ENCODE measurements at places on chromosomes 1 and 21.

GRCh38 chr1:172489847-172490246 is 43.1 kb upstream of the SUCO start:
- DNase-seq = no peak

DNA sequence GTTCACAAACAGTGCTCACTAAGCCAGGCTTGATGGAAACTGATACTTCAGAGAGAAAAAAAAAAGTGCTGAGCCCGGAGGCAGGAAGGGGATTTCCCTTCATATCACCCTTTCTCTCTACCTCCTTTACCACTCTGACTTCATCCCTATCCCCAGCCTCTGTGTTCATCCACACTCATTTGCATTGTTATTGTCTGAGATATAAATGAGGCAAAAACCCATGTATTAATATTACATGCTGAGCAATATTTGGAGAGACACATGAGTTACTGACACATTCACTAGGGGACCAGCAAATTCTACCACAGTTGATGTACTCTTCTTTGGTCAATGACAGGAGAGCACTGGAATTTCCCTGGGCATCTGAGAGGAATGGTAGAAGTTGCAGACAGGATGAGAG is 175.8 kb downstream of the TNFSF18 start:
- no peak for DNase-seq

DNA sequence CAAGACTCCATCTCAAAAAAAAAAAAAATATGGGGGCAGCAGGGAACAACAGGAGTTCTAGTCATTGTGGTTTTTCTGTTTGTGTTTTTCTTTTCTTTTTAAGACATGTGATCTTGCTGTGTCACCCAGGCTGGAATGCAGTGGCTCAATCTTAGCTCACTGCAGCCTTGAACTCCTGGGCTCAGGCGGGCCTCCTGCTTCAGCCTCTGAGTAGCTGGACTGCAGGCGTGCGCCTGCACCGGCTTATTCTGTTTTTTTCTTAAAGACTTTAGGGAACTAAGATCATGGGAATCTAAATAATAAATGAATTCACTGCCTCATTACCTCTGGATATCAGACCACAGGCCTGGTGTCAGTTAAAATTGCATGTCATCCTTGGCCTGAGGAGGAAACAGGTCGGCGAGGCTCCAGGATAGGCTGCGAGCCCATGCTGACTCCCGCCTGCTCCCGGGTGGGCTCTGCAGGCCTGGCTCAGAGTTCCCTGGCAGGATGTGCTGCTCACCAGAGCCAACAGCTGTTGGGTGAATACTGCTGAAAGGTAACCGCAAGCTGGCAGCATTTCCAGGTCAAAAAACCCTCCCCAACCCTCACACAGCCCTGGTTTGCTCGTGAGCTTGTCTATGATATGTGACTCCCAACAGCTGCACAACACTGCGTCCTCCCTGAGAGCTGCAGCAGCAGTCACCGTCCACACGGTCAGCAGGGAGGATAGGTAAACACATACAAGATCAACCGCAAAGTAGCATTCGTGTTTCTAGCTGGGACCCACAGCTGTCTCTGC is 58.1 kb downstream of the SCCPDH start:
- DNase-seq = no peak

DNA sequence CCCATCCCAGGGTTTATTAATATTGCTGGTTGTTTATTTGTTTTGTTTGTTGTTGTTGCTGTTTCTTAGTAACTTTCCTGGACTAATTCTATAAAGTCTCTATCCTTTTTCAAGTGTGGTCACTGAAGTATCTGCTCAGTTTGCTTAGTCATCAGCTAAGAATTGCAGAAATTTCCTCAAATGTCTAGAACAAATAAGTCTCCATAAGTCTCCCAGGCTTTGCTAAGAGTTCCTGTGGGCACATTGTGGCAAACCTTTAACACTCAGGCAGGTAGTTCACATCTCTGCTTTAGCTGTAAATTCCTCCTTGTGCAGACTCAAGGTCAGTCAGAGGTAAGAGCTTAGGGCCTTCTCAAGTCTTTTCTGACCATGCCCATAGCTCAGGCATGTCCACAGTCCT is 38.9 kb upstream of the C1orf185 start:
- no peak for DNase-seq

DNA sequence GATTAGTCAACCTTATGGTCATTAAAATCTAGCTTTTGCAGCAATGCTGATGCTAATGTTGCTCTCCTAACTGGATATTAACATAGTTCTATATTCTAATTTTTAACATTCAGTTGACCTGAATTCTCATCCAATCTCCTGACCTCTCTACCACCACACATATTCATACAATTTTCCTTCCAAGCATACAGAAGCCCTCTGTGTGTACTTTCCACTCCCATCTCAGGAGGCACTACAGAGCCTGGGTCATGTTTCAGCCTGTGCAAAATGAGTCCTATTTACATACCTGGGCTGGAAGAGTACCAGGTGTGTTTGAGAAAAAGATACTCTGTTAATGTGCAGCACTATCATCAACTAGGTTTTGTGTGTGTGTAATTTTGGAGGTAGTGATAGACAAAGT is 486.3 kb downstream of the NEGR1 start:
- DNase-seq = no peak

All from left forelimb (tissue), 1 donor.